ENCODE measurements at places on chromosomes 7 and 10.

- DNase-seq: no peak
Measured at GRCh38 chr7:13198036-13198435, 510.6 kb downstream of the ARL4A start.

DNA sequence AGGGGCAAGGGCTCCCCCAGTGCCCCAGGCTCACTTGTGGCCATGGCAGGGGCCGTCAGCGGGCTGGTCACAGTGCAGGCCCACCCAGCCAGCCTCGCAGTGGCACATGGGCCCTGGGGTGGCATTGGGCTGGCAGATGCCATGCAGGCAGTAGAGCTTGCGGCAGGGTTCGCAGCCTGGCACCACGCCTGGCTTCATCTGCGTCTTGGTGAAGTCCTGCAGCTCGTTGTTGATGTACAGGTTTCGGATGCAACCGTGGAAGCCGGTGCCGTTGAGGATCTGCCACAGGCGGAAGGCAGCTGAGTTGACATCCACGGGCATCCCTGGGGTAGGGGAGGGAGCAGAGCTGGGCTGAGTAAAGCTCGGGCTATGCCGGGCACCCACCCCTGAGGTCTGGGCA is 170.6 kb downstream of the LCOR start:
- DNase-seq: no peak

DNA sequence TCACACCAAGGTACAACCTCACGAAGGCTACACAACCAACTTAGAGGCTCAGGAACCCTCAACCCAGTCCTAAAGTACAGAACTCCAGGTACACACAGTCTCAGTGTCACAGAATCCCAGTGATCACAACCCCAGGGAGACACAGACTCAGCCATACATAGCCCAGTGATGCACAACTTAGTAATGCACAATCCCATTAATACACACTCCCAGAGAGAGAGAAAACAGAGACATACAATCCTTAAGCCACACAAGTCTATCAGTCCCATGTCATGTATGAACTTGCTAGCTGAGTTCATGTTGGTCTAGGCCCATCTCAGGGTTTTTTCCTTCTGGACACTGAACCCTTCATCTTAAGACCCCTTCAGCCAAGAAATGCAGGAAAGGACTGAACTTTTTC is 4.6 kb downstream of the KCNIP2 start:
- DNase-seq: no peak

DNA sequence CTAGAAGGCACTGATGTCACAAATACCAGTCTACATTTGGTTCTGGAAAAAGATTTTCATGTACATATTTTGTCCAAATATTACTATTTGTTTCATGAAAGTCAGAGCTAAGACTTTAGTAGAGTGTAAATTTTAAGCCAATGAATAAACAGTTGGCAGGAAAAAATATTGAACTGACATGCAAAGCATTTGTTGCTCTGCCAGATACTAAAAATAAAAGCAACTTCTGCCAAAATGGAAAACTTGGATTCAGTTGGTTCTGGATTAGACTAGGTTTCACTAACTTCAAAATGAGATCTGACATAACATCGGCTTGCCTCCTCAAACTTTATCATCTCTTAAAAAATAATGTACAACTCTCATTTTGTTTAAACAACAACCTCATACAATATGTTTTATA is 34.9 kb downstream of the FAM204A start:
- no peak for DNase-seq

- DNase-seq: no peak
Measured at GRCh38 chr7:468681-469562, 50.7 kb downstream of the PDGFA start.

GRCh38 chr7:151676759-151677158 is 157.1 kb upstream of the RHEB start:
- DNase-seq: no peak

DNA sequence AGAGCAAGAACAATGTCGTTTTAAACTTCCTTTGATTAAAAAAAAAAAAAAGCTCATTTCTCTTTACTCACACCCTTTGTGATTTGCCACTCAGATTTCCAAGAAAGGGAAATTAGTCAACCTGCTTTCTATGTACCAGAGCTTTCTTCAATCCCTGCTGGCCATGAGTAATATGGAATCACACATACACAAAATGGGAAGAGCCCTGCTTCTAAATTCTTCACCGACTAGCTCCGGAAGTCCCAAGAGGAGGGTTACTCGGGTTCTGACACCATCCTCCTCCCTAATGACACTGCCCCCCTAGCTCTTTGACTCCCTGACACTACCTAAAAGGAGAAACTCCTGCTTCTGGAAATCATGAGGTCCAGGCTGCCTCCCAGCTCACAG is 81.8 kb upstream of the SFMBT2 start:
- no peak for DNase-seq

- DNase-seq: no peak
Measured at GRCh38 chr7:107581387-107582013, 1.5 kb downstream of the BCAP29 start.

GRCh38 chr10:110275128-110275729 is 29.5 kb downstream of the SMNDC1 start:
- DNase-seq: no peak

GRCh38 chr7:21256310-21256877 is 171.5 kb upstream of the SP4 start:
- DNase-seq: peak; percentile 25

- no peak for DNase-seq
Measured at GRCh38 chr7:155819186-155819585, 6.9 kb upstream of the SHH start.

DNA sequence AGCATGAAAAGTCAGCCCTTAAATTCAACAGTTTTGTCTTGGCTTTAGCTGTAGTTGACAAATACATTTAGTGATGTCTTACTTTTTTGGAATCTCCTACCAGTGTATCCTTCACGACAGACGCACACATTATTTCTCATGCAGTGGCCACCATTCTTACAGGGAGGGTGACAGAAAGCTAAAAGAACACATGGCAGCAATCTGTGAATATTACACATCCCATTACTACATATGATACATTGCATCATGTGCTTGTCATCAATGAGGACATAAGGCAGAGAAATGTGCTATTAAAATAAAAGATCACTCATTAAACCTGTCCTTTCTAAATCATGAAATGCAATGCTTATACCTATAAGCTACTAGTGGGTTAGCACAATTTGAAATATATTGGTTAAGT is 66.6 kb downstream of the VWDE start:
- DNase-seq: no peak

DNA sequence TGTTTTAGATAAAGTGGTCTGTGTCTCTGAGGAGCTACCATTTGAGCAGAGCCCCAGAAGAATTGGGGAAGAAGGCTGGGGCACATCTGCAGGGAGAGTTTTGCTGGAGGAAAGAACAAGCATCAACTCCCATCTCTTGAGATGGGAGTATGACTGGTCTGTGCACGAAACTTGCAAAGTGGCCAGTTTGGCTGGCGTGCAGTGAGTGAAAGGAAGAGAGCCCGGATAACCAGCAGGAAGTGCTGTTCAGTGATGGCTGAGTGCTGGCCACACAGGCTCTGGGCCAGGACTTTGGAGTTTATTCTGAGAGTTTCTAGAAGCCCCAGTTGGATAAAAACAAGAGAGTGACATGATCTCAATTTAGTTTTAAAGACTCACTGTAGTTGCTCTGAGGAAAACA is 34.4 kb upstream of the SVIL start:
- DNase-seq: no peak

DNA sequence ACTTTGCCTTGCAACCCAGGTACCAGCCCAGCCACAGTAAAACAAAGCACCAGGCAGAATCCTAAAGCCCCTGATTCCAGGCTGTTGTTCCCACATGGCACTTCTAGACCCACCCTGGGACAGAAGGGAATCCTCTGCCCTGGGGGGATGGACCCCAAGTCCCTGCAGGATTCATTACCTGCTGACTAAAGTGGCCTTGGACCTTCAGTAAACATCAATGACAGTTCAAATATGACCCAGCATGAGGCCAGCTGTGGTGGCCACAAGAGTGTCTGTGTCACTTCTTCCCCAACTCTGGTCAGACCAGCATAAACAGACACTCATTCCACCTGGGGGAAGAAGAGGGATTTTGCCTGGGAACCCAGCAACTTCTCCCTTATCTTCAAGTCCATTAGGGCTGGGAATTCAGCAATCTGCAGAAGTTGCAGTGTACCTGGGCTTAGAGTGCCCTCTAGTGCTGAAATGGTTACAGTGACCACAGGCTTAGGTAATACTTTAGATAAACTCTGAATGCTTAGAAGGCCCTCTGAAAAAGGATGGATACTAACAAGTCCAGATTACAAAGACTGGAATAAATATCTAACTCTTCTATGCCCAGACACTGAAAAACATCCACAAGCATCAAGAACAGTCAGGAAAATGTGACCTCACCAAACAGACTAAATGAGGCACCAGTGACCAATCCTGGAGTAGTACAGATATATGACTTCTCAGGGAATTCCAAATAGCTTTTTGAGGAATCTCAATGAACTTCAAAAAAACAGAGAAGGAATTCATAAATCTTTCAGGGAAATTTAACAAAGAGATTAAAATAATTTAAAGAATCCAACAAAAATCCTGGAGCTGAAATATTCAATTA is 108.5 kb upstream of the TMEM168 start:
- peak; percentile 45 for DNase-seq

GRCh38 chr7:127820732-127821085 is 168.7 kb downstream of the SND1 start:
- DNase-seq: no peak

DNA sequence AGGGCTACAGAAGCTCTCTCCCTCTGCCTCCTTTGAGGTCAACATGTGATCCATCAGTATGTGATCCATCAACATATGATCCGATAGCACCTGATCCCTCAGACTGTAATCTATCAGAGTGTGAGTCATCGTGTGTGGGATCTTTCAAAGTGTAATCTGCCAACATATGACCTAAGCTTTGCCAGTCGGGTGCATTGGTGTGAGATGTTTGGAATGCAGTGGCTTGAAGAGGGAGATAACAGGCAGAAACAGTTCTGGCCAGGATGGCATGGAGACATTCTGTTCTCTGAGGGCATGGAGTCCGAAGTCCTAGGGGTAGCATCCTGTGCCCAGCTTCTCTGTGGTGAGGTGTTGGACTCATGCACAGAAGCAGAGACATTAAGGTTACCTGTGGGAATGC is 217.7 kb upstream of the ETV1 start:
- no peak for DNase-seq

GRCh38 chr10:16856092-16856491 is 38.9 kb upstream of the RSU1 start:
- DNase-seq: no peak

GRCh38 chr10:22022257-22023032 is 18.9 kb upstream of the DNAJC1 start:
- DNase-seq: peak; percentile 54

DNA sequence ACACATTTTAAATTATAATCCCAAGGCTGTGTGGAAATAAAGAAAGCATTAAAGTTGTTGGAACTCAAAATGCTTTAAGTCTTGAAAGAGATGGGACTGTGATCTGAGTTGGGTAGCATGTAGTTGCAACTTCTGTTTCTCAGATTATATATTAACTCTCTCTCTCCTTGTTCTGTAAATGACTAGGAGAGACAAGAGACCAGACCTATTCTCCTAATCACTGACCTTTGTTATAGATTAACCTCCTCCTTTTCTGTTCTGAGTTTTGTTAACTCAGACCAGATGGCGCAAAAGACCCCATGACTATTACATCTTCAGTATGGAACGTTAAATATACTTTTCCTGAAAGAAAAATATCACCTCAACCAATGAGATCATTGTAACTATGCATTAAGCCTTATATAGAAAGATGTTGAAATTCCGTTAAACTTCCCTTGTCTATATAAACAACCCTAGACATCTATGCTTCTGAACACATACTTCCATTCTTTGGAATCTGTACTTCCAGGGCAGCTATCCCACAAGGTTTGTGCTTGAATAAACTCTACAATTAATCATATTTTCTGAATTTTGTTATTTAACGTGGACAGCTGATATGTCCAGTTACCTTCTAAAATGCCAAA is 143.5 kb upstream of the TRIM24 start:
- DNase-seq: no peak

GRCh38 chr7:101390901-101391301 is 28.2 kb downstream of the COL26A1 start:
- peak; percentile 10 for DNase-seq

DNA sequence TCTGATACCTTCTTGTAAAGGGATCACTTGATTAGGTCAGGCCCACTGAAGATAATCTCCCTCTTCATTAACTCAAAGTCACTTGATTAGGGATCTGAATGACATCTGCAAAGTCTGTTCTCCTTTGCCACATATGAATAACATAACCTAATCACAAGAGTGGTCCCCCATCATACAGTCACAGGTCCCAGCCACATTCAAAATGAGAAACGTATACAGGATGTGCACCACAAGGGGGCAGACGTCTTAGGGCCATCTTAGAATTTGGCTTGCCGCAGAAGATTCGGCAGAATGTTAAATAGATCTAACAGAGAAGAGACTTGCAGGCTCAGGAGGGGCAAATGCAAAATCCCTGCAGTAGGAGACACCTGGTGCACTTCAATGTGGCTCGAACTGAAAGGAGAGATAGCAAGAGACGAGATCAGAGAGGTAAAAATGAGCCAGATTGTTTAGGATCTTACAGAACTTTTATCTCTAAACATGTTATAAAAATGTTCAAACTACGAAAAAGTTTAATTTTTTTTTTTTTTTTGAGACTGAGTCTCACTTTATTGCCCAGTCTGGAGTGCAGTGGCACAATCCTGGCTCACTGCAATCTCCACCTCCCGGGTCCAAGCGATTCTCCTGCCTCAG is 10.4 kb upstream of the SMC3 start:
- DNase-seq: peak; percentile 79

DNA sequence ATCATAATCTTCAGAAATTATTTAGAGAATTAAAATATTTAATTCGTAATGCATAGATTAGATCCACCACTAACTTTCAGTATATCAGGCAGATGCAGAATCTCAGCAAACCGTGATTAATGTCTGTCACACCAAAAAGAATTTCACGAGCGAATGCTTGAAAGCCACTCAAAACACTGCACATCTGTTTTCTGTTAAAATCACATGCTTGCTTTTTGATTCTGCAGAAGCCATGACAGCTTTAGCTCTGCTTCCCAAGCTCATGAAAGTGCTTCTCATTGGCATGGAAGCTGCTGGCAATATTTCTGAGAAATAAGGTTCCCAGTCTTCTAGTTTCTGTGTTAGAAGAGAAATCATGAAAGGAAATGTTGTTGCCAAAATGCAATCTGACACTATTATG is 837.8 kb upstream of the LRRN3 start:
- DNase-seq: no peak

GRCh38 chr7:10977113-10977512 is 3.4 kb downstream of the PHF14 start:
- no peak for DNase-seq

- no peak for DNase-seq
Measured at GRCh38 chr7:93374345-93374940, 142.3 kb downstream of the VPS50 start.

- no peak for DNase-seq
Measured at GRCh38 chr10:52652431-52653262, 119.9 kb downstream of the MBL2 start.

DNA sequence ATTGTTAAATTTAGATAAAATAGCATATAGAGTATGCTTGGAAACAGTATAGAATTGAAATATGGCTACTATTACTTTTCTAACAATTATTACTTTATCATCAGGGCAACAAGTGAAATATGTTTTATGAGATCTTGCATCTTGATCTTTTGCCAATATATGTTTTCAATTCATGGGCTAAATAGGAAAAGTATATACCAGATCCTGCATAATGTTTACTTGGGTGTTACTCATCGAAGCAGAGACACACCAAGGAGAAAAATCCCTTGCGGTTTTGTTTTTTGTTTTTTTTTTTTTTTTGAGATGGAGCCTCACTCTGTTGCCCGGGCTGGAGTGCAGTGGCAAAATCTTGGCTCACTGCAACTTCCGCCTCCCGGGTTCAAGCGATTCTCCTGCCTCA is 541.4 kb downstream of the SUGCT start:
- no peak for DNase-seq

- no peak for DNase-seq
Measured at GRCh38 chr10:73932620-73933112, 21.7 kb downstream of the PLAU start.
